Activated CD4-positive, alpha-beta T cell treated with anti-CD3 and anti-CD28 coated beads, Interleukin-2, amount 50 U/mL, for 4 hours (primary cell): ENCODE measurements at places on chromosomes 4 and X.

- no peak for DNase-seq
Measured at GRCh38 chr4:25925486-25926201, 11.6 kb downstream of the SMIM20 start.

DNA sequence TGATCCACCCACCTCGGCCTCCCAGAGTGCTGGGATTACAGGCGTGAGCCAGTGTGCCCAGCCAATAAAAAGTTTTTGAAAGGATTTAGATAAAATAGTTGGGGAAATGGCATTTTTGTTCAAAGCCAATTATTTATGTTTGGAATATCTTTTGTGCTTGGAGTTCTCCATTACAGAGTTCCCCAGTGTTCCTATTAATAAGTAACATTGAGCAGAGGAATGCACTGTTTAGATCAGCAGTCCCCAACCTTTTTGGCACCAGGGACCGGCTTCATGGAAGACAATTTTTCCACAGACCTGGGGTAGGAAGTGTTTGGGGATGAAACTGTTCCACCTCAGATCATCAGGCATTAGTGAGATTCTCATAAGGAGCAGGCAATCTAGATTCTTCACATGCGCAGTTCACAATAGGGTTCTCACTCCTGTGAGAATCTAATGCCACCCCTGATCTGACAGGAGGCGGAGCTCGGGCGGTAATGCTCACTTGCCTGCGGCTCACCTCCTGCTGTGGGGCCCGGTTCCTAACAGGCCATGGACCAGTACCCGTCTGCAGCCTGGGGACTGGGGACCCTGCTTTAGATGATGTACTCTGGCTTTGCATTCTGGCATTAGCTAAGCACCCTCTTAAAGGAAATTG, 8.3 kb downstream of the PKD2 start:
- no peak for DNase-seq

GRCh38 chrX:13151828-13152517, 107.6 kb upstream of the FAM9C start:
- peak; percentile 17 for DNase-seq

GRCh38 chr4:173418639-173419038, 19.7 kb upstream of the SCRG1 start:
- DNase-seq = no peak

DNA sequence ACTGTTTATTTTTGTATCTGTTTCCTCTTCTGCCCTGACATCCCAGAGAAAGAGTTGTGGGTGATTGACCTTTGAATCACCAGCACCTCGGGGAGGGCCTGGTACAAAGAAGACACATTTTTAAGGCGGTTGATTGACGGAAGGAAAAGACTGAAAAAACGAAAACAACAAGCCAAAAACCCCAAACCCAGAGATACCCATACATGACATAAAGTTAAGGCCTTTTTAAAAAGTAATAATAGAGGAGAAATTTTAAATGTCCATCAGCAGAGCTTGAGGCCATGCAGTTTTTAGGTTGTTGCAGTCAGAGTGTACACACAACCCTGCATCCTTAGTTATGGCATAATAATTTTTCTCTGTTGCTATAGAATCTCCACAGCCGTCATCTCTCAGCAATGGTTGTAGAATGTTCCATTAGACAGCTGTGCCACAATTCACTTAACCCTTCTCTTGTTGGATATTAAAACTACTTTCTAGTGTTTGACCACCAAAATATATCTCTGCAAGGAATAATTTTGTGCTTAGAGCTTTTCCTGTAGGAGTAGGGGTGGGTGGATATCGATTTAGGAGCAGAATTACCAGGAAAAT, 110.2 kb downstream of the GNL3L start:
- DNase-seq = no peak

DNA sequence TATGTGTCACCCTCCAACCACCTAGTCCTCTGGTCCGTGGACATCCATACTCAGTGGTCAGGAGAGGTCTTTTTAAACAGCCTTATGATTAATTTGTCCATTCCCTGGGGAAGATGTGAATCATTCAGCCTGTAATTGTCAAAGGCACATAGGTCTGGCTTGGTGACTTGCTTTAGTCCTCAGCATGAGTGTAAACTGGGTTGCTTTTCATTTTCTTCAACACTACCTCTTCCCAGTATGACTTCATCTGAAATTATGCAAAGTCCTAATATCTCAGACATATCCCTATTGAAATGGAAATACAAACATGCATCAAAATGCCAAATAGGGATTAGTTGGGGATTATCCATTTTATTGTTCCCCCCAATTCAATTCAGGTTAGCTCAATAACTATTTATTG, 208.3 kb upstream of the AMOT start:
- no peak for DNase-seq

- no peak for DNase-seq
Measured at GRCh38 chrX:104469771-104470170, 96.2 kb upstream of the IL1RAPL2 start.

DNA sequence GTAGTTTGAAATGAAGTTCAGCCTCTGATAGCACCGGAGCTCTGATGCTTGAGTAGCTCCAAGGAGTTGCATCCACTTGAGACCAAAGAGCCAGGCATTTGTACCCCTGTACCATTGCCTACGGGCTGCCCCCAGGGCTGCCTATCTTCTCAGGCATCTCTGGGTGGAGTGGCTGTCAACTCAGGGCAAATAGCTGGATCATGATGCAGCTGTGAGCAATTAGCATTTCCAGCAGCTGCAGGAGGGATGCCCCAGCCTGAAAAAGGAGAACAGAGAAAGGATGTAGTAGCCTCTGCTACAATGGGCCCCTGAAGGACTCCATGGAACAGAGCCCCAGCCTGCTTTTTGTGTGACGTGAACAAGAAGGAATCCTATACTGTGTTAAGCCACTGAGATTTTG, 492.6 kb downstream of the BCOR start:
- no peak for DNase-seq

DNA sequence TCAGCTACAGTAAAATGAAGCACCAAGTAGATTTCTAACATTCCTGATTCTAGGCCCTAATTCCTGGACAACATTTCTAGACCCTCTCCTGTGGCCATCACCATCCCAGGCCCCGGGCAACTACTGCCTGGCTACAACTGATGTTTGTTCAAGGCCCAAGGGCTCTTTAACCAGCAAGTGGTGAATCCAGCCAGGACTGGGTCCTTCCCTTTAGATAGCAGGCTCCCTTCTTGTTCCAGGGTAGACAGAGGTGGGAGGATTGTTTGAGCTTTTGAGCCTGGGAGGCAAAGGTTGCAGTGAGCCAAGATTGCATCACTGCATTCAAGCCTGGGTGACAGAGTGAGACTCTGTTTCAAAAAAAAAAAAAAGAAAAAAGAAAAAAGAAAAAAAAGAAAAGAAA, 12.7 kb upstream of the AADAT start:
- DNase-seq = no peak

DNA sequence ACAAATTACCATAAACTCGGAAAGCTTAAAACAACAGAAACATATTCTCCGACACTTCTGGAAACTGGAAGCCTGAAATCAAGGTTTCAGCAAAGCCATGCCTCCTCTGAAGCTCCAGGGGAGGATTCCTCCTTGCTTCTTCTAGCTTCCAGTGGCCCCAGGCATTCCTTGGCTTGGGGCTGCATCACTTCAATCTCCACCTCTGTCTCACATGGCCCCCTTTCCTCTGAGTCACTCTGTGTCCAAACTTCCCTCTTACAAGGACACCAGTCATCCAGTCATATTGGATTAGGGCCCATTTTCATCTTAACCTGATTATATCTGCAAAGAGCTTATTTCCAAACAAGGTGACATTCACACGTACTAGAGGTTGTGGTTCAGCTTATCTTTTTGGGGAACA, 17.3 kb downstream of the PARM1 start:
- no peak for DNase-seq

DNA sequence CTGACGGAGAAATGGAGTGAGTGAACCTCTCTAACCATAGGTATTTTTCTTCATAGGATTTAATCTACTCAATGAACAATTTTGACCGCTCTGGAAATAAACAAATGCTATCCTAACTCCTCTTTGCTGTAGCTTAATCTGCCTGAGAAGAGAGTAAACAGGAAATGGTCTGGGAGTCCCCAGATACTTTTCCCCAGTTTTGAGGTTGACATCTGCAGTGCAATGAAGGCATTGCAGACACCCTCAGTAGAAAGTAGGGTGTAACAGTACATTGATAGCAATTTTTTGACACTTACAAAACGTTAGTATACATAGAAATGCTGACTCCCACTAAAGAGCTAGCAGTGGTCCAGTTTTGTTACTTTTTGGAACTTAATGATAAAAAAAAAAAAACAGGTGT, 495.9 kb upstream of the FAM241A start:
- no peak for DNase-seq

GRCh38 chr4:86294883-86295282, 65.0 kb downstream of the MAPK10 start:
- DNase-seq = no peak

- DNase-seq = peak; percentile 9
Measured at GRCh38 chrX:58025979-58026378, 115.7 kb upstream of the ZXDA start.

DNA sequence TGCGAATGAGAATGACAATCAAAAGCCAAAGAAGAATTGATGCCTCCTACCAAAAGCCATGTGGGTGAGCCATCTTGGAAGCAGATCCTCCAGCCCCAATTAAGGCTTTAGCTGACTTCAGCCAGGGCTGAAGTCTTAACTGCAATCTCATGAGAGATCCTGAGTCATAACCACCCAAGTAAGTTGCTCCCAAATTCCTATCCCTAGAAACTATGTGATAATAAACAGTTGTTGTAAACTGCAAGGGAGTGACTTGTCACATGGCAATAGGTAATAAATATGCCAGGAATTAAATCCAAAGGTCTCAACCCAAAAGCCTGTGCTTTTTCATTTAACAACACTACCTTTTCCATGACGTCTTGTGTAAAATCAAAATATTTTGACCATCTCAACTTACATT, 154.2 kb upstream of the TBL1X start:
- DNase-seq = no peak

GRCh38 chrX:9927698-9928482, 39.3 kb upstream of the CLDN34 start:
- DNase-seq = no peak
